Activated CD8-positive, alpha-beta memory T cell treated with anti-CD3 and anti-CD28 coated beads, Interleukin-2, amount 50 U/mL, for 48 hours (primary cell): ENCODE measurements at places on chromosomes 1 and 21.

GRCh38 chr21:14900611-14901010 is 164.2 kb downstream of the NRIP1 start:
- no peak for DNase-seq

GRCh38 chr1:110668549-110668948 is 6.2 kb downstream of the KCNA3 start:
- no peak for DNase-seq

DNA sequence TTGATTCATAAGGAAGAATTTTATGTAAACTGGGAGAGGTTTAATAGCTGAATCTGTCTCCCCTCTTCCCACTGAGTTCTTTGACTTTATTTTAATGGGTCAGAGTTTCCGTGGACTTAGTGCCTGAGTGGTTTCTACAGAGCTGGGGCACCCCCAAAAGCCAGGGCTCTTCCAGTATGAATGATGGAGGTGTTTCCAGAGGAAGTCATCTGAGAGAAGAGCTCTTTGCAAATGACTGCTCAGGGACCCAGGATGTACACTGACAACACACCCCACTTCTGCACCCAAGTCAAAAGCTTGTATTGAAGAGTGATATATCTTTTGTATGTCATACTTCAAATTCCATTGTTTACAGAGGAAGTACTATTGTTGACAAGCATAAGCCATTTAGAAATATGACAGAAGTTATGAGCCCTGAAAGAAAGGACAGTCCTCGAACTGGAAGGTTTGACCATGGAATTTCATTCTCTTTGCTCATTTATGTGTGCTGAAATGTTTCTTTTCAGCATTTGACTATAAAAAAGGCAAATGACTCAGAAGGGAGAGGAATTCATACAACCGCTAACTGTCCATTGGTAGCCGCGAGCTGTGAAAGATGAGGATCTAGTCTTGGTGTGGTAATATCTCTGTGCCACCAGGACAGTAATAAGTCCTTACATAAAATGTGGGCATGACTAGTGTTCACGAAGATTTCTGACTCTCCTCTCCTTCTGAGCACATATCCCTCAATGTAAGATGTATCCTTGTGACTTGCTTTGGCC is 25.4 kb upstream of the LMX1A start:
- DNase-seq: no peak

DNA sequence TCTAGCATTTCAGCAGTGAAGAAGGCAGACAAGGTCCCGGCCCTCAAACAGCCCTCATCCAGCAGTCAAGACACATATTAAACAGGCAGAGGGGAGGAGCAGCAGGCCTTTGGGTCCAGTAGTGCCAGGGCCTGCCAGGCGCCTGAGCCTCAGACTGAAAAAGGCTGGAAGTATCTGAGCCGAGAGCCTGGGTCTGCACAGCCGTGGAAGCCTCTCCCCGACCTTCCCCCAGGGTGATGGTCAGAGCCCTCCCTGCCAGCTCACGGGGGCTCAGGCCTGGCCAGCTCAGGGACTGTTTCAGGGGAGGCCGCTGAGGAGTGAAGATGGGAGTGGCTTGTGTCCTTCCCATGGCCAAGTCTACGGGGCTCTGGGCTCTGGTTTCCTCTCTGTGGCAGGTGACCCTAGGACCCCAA is 565.2 kb downstream of the PTPRU start:
- DNase-seq: peak; percentile 28

- DNase-seq: no peak
These were observed 558.2 kb upstream of the PRMT6 start for GRCh38 chr1:106498238-106498637.

DNA sequence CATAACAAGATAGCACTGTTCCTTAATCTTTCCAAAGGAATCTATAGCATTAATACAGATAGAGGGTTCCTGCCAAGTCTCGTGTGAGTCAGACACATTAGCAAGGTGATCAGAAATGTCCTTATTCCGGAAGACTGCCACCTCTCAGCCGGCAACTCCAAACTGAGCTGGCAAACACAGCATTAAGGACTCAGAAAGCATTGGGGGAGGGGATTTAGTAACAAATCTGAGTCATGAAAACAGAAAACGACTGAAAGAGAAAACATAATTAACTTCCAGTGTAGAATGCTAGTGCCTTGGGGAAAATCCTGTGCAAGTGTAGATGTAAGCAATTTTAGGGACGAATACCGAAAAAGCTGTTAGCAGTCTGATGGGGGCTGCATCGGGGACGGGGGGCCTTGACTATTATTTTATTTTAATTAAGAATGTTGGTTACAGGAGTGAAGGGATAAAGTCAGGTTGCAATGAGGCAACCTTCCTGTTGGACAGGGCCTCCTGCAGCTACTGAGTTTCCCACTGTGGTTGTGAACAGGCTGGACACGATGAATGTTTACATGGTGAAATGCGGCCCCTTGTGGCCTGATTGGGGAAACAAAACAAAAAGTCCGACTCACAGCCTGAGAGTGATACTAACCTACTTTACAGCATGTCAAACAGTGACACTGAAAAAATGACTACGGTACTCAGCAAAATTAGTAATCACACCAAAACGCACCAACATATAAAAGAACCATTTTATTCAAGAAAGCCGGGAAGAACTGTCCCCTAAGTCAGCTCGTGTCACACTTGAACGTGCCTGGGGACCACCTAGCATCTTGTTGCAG is 20.7 kb downstream of the MIS18A start:
- DNase-seq: peak; percentile 62

DNA sequence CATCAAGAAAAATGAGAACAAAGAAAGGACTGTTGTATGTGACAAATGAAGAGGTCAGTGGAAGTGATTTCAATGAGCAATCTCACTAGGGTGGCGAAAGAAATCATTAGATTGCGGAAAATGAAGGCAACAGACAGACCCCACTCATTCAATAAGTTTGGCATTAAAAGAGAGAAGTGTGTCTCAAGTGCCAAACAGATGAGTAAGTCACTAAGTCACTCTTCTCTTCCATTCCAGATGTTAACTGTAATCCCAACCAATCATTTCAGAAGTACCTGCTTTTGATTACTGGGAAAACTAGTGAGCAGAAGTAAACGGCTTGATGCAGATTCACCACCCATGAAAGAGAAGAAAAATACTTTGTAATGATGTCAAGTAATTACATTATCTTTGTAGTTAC is 144.3 kb upstream of the PRMT6 start:
- no peak for DNase-seq

DNA sequence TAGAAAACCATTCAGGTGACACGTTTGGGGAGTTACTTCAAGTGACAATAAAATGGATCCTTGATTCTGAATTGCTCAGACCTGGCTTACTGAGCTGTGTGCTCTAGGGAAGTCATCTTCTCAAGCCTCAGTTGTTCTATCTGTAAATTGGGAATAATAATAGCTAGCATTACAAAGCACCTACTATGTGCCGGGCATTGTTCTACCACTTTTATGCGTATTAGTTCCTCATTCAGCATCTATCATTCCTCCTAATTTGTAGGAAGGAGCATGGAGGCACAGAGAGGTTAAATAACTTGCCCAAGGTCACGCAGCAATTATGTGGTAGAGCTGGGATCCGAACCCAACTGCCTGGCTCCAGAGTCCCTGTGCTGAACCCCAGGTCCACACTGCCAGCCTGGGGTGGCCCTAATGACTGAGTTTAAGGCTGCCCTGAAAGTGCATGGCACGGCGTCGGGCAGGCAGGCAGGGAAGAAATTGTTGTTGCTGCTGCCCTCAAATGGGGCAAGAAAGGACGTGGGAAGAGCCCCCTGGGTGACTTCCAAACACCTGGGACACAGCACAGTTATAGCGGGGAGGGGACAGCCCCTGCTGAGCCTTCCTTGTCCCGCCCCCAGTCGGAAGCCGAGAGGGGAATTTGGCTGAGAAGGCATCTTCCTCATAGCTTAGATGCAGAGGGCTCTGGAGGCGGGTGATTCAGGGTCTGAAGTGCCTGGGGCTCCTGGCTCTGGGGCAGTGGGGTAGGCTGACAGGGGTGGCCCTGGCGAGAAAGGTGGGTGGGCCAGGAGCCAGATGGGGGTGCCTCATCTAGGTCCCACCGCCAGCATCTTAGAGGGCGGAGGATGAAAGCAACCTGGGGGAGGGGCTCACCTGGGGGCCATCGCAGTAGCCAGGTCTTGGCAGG is 86.5 kb upstream of the IFFO2 start:
- no peak for DNase-seq

GRCh38 chr1:72631449-72631848 is 349.1 kb upstream of the NEGR1 start:
- DNase-seq: no peak

DNA sequence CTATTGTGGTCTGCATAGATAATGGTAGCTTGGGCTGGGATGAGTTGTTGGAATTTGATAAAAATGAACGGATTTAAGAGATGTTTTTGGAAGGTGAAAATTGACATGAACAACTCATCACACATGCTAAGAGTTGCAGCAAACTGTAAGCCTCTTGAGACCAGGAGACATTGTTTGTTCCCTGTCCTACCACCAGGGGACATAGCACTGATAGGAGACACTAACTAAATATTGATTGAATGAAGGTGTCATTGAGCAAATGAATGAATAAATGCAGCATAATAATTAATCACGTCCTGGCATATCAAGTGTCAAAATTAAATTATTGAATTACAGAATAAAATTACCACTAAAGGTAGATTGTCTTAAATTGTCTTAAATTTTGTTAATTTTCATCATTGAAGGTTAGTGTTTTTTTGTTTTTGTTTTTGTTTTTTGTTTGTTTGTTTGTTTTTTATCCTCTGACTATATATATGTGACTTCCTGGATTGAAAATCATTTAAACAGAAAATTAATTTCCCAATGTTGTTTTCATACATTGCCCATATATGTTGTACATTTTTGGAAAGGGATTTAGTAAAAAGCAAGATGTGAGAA is 285.3 kb upstream of the C1orf105 start:
- DNase-seq: no peak

DNA sequence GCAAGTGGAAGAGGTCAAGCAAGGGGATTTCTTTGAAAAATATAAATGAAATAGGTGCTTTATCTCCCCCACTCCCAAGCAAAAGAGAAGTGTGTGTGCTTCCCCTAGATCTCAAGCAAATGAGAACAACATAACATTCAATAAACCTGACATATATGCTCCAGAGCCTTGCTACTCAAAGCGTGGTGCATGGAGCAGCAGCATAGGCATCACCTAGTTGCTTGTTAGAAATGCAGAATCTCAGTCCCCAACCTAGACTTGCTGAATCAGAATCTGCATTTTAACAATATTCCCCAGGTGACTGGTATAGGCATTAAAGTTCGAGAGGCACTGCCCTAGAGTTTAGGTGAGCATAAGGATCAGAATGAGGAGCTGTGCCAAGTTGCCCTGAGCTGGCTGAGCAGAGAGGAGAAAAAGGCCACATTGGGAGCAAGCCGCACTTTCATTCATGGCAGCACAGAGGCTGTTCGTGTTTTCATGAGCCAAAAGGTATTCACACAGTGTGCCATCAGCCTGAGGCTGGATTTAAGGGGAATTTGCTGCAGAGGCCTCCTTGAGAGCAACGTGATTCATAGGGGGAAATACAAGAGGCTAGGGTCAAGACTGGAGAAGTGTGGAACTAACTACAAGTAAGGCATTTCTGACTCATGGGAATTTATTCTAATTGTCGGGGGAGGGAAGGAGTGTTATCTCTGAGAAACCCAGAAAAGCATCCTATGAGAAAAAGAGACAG is 14.3 kb upstream of the LPAR3 start:
- no peak for DNase-seq

DNA sequence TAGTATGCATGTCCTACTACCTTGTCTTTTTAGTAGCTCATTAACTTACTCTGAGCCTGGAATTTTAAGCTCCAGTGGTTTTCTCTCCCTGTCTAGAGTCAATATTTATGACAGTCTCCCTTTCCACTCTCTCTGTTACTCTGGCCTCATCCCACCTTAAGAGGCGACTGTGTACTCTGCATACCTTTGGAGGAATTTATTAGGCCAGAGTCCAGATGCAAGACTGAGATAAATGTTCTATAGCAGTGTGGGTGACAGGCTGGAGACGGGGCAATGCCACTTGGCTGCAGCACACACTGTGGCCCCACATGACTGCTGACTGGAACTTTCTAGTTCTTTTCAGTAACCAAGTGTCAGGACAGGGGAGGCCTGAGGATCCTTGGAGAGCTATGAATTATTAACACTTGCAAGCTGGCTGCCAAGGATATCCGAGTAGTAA is 4.1 kb upstream of the PDZK1 start:
- DNase-seq: peak; percentile 23

- no peak for DNase-seq
These were observed 58.4 kb upstream of the LGALS8 start for GRCh38 chr1:236465231-236465958.

- no peak for DNase-seq
These were observed 550 bp downstream of the ARHGEF16 start for GRCh38 chr1:3454811-3455618.

GRCh38 chr1:161089938-161090337 is 580 bp upstream of the NECTIN4 start:
- no peak for DNase-seq

- no peak for DNase-seq
These were observed 111.4 kb upstream of the ARTN start for GRCh38 chr1:43822040-43822690.

GRCh38 chr1:31609514-31610118 is 7.9 kb upstream of the HCRTR1 start:
- no peak for DNase-seq

GRCh38 chr1:208437401-208437800 is 193.2 kb upstream of the PLXNA2 start:
- no peak for DNase-seq

DNA sequence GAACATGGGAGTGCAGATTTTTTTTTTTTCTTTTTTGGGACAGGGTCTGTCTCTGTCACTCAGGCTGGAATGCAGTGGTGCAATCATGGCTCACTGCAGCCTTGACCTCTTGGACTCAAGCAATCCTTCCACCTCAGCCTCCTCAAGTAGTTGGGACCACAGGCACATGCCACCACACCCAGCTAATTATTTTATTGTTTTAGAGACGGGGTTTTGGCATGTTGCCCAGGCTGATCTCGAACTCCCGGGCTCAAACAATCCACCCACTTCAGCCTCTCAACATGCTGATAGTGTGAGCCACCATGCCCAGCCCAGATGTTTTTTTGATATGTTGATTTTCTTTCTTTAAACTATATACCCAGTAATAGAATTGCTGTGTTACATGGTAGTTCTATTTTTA is 57.7 kb downstream of the RGSL1 start:
- no peak for DNase-seq
